ENCODE measurements at places on chromosomes 5 and 9.

- DNase-seq = no peak
Observed at GRCh38 chr5:124453221-124454051, 293.0 kb downstream of the ZNF608 start.

- no peak for DNase-seq
Observed at GRCh38 chr5:170266570-170267381, 30.8 kb downstream of the LCP2 start.

DNA sequence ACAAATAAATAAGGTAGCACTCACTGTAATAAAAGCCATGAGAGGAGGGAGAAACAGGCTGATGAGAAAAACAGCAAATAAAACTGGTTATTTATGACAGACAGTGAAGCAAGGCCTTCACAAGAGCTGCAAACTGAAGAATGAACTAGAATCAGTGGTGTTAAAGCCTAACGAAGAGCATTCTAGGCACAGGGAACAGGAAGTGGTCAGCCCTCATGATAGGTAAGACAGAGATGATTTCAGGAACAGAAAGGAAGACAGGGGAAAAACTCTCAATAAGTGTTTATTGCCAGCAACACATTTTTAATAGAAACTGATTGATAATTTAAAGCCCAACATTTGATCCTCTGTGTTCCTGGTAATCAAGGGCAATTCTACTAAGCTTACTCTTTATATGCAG lies 124.5 kb downstream of the EDIL3 start:
- DNase-seq = no peak

- DNase-seq = no peak
Observed at GRCh38 chr5:83099001-83099400, 21.7 kb downstream of the XRCC4 start.

GRCh38 chr5:159582756-159583541 lies 252.7 kb upstream of the IL12B start:
- DNase-seq = no peak

DNA sequence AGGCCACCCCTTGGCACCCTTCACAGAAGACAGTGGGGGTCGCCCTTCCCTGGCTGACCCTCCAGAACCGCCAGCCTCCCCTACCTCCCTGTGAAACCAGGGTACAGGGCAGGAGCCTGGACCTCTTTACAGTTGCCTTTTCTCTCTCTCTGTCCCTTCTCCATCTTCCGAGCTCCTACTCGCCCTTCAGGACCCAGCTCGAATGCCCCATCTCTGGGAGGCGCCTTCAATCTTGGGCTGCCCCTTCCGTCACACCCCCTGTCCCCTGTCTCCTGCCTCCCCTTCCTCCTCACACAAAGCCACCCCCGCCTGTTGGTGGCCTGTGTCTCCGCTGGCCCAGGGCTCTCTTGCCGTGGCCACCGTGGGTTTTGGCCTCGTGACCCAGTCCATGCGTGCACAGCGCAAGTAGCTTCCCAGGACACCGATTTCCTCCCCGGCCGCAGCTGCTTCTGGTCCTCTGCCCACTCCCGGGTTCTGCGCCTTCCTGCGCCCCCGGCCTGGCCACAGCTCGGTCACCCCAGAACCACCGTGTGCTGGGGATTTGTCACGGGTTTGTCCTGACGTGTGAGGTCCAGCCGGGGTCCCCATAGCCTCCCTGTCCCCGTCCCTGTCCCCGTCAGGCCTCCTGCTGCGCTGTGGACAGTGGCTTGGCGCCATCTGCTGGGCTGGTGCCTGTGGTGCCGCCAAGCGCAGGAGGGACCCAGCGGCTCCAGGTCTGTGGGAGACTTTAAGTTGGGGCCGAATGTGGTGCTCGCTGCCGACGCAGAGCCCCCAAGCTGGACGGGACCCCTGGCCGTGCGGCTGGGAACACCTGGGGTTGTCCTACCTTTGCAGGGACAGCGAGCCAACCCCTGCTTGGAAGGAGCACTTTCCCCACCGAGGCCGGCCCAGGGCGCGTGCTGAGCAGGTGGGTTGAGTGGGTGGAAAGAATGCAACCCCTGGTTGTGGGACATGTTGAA lies 4.0 kb upstream of the TMEM250 start:
- DNase-seq = no peak

- no peak for DNase-seq
Observed at GRCh38 chr9:119951591-119951990, 582.4 kb upstream of the BRINP1 start.

- DNase-seq = no peak
Observed at GRCh38 chr9:78714576-78714975, 417.7 kb downstream of the PSAT1 start.

DNA sequence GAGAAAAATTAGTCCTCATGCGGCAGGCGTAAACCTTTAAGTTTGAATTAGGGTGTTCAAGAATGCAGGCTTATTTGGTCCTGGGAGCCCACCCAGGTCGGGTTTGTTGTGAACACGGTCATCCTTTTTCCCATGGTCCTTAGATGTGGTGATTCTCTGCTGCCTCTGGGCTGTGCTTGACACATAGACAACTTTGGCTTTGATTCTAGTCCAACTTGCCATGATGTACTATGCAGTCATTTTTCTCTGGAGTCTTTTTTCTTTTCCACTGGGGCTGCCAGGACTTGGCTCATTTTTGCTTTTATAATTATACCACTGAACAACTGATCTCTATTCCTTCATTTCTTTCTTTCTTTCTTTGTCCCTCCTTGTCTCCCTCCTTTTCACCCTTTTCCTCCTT lies 218.6 kb downstream of the SREK1 start:
- no peak for DNase-seq

DNA sequence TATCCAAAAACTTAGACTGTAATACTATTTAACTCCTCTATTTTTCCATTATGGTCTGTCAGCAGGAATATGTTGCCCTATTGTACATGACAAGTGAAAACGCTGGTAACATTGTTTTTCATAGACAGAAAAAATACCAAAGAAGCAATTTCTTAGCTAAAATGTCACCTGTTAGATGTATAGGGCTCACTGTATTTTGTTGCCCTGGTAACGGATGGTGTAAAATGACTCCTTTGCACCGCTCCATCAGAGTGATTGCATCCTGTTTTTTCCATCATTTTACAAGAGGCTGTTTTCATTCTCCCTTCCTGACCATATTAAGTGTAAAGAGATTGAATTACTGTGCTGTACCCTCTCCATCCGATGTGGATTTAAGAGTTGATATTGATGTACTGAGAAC lies 460.1 kb upstream of the TLE4 start:
- DNase-seq = no peak

GRCh38 chr9:124871156-124871561 lies 9.2 kb downstream of the ARPC5L start:
- no peak for DNase-seq

- no peak for DNase-seq
Observed at GRCh38 chr9:114960276-114960675, 29.9 kb upstream of the TNFSF8 start.

GRCh38 chr5:147040856-147041255 lies 162.3 kb upstream of the PPP2R2B start:
- no peak for DNase-seq

DNA sequence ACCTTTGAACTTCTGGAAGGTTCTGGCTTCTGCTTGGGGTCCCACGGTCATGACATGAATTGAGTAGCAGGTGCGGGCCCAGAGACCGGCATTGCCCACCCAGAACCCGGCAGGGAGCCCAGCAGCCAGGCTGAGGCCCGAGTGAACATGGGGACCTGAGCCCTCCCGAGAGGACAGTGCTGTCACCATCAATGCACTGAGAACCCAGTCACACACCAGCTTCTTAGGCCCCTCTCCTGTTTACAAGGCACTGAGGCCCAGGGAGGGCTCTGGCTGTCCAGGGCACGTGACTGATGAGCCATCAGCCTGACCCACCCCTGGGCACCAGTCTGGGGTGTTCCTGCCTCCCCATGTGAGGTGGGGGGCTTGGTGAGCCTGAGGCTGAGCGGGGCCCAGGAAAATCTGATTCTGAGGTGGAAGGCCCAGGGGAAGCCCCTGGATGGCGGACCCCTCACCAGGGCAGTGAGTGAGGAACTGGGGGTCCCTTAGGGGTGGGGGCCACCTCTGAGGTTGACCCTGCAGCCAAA lies 60.3 kb upstream of the RNU6ATAC start:
- no peak for DNase-seq

GRCh38 chr5:44681906-44682305 lies 126.8 kb upstream of the MRPS30 start:
- no peak for DNase-seq
